ENCODE measurements at places on chromosomes 1 and 21. TPM values are rescaled to one million over a fixed set of nuclear protein-coding genes. Genes with fewer than 3 reads are reported as not detected.

GRCh38 chr1:196808529-196809235, 10.8 kb upstream of the CFHR1 start:
- no peak for DNase-seq

DNA sequence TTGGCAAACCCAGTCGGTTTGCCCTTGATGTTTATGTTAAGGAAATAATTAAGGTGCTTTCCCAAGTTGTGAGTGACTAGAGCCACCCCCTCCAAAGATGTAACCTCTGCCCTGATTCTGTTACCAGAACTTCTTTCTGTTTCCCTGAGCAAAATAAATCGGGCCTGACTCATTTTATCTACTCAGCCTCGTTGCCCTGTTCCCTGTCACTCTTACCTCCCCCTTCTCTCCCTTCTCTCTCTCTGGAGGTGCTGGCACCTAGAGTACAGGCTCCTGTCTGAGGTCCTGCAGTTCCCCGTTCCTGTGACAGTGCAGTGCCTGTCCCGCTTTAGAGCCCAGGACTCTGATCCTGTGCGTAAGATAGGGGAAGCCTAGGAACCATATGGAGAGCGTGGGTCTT, 35.4 kb downstream of the CXADR start:
- no peak for DNase-seq

- no peak for DNase-seq
Observed at GRCh38 chr21:32134441-32135130, 144.3 kb downstream of the MIS18A start.

DNA sequence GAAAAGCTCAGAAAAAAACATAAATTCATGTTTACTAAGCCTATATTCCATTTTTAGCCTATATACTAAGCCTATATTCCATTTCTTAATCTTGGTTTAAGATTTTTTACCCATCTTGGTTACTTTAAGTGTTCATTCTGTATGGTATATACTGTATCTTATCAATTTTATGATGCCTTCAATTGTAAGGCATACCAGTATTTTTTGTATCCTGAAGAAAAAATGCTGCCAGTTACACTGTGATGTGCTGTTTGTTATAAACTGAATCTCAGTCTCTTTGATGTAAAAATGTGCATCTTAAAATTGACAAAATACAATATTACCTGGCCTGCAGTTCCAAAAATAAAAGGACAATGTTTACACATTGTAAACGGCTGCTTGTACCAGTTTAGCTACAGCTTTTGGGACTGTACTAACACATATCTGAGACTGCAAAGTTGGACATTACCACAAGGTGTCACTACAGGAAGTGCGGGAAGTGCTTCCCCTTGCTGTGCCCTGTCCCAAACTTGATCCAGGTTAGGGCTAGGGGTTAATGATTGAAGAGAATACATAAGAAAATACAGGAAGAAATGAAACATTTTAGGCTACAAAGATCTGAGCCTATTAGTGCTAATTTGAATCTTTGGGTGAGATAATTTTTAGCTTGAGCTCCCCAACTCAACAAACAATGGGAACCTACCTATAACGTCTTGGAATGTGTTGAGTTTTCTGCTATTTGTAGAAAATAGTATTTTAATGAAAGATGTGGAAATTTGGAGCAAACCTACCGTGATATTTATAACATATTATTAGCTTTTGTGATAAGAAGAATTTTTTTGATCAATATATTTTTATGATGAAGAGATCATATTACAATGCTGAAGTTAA, 108.9 kb downstream of the LBR start:
- DNase-seq = no peak

DNA sequence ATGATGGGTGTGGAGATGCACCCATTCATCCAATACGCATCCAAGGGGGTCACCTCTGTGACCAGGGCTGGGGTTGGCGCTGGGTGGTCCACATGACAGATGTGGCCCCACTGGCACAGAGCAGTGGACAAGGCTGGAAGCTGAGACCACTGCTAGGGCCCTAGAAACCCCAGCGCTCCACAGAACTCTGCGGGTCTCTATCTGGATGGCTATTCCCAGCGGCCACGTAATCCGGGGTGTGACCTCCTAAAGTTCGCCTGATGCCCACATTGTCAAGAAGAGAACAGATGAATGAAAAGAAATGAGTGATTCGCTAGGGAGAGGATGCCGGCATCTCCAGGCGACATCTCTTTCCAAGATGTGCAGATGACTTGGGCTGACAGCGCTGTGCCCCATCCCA, 55.2 kb downstream of the PRDM15 start:
- no peak for DNase-seq

Gene TFAP2E
- 1.2 TPM for total RNA-seq
